ENCODE measurements at places on chromosomes 16 and 17.

GRCh38 chr16:27983244-27983643 is 80.3 kb downstream of the GSG1L start:
- no peak for DNase-seq

- no peak for DNase-seq
These were observed 91.8 kb downstream of the RGS9 start for GRCh38 chr17:65228734-65229620.

DNA sequence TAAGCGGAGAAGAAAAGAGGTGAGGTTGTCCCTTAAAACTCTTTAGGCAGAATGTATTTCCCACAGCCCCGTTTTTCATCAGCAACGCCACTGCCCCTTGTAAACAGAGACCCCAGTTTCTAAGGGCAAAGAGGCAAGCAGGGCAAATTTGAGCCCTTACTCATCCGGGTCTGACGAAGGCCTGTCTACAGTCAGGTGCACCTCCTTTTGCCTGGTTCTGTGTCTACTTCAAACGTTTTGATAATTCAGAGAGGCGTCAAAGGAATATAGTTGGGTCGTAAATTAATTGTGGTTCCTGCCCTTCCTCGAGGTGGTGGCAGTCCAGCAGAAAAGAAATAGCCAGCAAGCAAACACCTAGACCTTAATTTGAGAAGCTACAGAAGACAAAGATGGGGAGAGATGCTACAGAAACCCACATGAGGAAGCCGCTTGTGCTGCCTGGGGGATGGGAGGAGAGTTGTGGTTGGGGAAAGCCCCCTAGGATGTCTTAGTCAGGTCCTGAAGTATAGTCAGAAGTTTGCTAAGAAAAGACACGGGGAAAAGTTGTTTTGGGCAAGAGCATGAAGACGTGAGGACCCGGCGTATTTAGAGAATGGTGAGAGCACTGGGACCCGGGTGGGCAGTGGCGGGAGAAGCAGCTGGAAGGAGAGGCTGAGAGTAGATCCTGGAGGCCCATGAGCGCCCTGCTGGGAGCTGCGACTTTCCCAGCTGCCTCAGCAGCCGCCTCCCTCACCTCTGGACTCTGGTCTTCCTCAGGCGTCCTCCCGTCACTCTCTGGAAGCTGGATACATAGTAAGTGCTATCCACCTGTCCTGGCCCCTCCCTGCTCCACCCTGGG is 2.4 kb downstream of the FBRS start:
- DNase-seq = no peak

- DNase-seq = peak; percentile 43
These were observed 59.5 kb downstream of the RAI1 start for GRCh38 chr17:17740615-17741348.

DNA sequence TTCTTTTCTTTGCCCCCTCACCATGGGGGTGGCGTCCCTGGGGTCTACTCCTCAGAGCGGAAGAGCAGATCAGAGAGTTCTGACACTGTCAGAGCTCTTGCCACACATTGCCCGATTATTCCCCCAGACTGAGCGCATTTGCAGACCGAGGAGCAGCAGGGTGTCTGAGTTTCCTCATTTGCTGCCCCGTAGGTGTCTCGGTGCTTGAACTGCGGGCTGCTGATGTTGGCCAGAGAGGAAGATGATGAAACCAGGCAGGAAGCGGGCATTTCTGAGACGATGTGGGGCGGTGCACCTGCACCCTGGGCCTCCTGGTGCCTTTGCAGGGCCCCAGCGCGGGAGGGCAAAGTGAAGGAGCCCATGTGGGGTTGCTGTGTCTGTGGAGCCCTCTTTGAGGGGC is 55.2 kb downstream of the ARSG start:
- DNase-seq = no peak

DNA sequence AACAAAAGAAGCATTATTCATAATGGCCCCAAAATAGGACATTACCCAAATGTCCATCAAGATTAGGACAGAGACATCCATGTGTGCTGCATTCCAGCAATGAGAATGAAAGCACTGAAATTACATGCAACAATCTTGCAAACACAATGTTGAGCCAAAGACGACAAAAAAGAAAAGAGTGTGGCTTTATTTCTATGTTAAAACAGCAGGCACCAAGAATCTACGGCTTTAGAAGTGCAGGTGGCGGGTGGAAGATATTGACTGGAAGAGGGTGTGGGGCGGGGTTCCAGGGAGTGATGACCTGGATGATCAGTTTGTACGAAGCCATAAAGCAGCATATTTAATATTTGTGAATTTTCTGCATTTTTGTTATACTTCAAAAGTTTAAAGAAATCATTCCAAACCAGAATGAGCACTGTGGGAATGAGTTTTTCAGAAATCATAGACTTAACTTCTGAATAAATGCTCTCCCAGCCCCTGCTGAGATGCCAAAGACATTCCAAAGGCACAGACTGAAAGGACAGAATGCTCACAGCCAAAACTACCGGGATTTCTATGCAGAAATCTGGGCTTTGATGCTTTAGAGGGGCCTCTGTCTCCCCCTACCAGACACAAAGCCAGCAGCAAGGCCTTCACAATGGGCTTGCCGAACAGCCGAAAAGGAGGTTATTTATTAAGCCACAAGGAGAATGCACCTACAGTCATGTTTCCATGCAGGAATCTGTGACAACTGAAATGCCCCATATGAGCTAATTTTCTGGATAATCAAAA is 361.6 kb downstream of the GRIN2A start:
- DNase-seq = peak; percentile 65

DNA sequence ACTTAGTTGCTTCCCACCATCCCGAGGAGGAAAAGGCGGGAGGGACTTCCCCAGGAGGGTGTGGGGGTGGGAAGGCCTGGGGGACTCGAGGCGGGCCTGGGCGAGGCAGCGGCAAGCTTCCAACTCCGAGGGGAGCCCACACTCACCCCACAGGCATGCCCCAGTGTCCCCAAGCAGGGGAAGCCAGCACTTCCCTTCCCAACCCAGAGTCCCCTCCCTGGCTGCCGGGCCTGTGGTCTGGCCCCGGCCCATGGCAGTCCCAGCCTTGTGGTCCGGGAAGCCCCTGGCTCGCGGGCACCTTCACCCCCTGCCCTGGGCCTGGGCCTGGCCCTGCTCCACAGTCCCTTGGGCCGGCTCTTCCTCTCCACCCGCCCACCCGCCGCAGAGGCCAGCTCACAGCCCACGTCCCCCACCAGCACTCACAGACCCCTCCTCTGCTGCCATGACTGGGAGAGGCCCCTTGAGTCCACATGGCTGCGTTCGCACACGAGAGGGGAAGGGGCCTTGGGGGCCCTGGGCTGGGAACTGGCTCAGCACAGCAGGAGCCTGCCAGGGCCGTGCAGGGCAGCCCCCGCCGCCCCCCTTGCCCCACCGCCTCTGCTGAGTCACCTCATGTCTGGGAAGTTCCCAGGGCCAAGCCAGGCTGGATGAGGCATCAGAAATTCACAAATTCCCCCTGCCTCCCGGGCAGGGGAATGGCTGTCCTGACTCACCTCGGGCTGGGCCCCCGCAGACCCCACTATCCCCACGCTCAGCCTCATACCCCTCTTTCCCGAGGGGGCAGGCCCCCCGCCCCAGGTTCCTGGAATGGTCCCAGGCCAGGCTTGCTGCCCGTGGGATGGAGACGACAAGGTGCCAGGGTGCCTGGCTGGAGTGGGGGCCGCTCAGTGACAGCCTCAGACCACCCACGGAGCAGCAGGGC is 27.8 kb downstream of the BAHCC1 start:
- DNase-seq = no peak

- no peak for DNase-seq
These were observed 2.5 kb downstream of the FAM83G start for GRCh38 chr17:19001907-19002590.

DNA sequence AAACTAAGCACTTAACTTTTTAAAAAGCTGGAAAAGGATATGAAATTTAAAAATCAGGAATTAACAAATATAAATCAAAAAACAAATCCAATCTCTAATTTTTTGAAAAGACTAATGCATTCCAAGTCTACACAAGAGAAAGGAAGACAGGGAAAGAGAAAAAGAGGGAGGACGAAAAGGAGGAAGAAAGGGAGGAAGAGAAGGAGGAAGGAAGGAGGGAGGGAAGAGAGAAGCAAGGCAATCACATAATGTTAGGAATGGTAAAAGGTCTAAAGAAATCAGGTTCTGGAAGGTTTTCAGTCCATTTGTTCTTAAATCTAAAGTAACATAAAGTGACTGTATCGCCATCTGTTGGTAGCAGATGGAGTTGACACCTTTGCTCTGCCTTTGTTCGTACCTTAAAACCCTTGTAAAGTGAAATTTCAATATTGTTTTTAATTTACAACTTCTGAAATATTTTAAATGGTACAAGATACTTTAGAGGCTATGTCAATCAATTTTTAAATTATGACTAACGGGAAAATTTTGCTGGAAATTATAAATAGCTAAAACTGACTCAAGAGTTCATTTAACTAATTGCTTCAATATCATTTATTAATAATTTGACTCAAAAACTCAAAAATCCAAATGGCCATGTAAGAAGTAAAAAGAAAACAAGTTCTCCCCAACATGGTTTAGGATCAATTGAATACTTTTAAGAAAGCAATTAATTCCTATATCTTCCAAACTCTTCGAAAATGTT is 20.4 kb upstream of the CDYL2 start:
- peak; percentile 17 for DNase-seq

GRCh38 chr17:68231541-68231940 is 16.3 kb upstream of the AMZ2 start:
- no peak for DNase-seq

GRCh38 chr16:86718118-86718517 is 139.8 kb downstream of the FOXL1 start:
- no peak for DNase-seq

DNA sequence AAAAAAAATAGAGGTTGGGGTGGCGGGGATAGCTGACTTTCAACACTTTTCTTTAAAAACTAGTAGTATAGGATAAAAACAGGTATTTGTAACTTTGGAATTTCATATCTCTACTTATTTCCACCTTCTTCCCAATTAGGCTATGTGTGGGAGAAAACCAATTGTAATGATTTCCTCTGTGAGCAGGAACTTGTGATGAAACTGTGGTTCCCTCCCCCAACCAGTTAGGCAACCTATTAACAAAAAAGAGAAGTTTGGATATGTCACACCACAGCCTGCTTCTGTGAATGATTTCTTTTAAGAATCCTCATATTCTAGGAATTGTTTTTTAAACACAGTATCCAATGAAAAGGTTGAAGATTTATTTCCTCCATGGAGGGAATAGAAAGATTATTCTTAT is 1.9 kb downstream of the IGSF6 start:
- DNase-seq = no peak

DNA sequence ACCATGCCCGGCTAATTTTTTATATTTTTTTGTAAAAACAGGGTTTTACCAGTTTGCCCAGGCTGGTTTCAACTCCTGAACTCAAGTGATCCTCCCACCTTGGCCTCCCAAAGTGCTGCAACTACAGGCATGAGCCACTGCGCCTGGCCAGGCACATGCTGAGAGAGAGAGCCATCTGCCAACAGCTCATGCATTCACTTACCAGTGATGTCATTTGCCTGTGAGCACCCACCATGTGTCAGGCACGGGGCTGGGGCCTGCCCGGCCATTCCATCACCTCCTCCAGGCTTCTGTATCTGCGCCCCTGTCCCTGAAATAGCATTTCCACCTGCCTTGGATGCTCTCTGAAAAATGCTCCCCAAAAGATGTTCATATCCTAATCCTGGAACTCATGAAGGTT is 43.6 kb upstream of the PEMT start:
- no peak for DNase-seq

DNA sequence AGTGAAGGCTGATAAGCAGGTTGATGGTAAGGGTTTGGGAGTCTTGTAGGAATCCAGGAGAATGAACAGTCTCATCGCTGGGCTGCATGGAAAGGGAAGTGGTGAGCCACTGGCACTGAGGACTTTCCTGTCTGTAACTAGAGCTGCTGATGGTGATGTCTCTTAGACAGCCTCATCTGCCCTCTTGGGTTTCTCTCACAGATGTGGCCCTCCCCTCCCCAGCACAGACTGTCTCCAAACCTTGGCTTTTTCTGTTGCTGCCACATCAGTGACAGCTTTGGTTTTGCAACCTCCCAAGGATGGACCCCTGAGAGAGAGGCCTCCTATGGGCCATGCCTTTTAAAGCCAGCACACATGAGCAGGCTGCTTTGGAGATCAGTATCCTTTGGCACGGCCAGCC is 16.9 kb downstream of the PLCG2 start:
- no peak for DNase-seq

- DNase-seq = no peak
These were observed 22.4 kb downstream of the NLRP1 start for GRCh38 chr17:5561736-5562571.

GRCh38 chr17:59257101-59257500 is 36.8 kb downstream of the GDPD1 start:
- no peak for DNase-seq

- no peak for DNase-seq
These were observed 12.7 kb upstream of the AMFR start for GRCh38 chr16:56438038-56438437.

GRCh38 chr16:8959921-8960787 is 3.6 kb downstream of the USP7 start:
- DNase-seq = no peak

- DNase-seq = no peak
These were observed 9.0 kb downstream of the TMEM11 start for GRCh38 chr17:21204935-21205334.

GRCh38 chr17:61284746-61285145 is 114.9 kb upstream of the TBX2 start:
- DNase-seq = no peak

- no peak for DNase-seq
These were observed 2.9 kb downstream of the NFAT5 start for GRCh38 chr16:69568676-69569075.

GRCh38 chr17:8223356-8224126 is 13.2 kb upstream of the AURKB start:
- DNase-seq = peak; percentile 77

DNA sequence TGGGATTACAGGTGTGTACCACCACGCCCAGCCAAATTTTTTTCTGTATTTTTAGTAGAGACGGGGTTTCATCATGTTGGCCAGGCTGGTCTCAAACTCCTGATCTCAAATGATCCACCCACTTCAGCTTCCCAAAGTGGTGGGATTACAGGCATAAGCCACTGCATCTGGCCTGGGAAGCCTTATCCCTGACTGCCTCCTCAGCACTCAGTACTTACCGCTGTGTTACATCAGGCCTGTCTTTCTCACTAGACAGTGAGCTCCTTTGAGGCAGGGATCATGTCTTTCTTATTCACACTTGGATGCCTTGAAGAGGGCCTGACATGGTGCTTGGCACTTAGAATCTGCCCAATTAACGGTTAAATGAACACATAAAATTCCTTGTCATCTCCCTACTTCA is 56.3 kb upstream of the MTMR4 start:
- no peak for DNase-seq

DNA sequence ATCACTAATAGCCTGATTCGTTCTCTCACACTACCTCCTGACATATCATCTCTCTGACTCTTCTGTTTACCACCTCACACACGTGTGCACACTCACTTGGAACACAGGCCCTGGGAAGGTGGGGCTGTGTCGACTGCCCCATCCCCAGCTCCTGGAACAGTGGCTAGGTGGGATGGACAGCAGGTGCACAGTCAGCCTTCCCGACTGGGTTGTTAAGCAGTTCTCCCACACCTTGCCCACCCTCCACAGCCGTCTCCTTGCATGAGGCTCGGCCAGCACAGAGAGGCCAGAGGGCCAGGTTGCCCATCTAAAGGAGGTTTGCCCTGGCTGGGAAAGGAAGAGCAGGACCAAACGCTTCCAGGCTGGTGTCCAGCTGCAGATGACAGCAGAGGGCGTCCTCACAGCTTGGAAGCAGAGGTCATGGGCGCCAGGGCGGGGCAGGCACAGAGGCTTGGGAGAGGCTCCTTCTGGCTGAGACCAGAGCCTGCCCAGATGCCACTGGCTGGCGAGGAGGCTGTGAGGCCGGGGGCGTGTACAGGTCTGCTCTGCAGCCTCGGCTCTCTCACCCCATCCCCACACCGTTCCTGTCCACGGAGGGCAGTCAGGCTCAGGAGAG is 92.8 kb downstream of the AMFR start:
- peak; percentile 71 for DNase-seq

Measured in WTC11 (cell line).